ENCODE measurements at places on chromosomes 12 and 14.
A peak's percentile ranks its signal among the peaks of the same experiment; 100 is the strongest.

- no peak for DNase-seq
Observed at GRCh38 chr14:100397005-100397404, 73.9 kb downstream of the SLC25A47 start.

DNA sequence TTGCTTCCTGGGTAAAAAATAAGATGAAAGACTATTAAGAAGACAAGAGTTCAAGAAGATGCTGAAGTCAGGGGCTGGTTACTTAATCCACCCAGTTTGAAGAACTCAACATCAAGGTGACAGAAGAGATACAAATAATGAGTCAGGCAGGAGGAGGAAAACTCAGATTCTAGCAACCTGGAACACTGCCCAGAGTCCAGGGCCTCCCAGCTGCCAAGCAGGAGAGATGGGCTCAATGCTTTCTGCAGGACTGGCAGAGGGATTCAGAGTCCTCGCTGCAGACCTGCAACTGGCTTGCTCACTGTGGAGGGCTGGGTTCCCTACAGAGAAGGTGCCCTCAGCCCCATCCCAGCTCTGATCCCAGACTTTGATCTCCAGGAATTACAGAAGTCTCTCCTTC lies 28.6 kb upstream of the CEBPE start:
- DNase-seq, result no peak

DNA sequence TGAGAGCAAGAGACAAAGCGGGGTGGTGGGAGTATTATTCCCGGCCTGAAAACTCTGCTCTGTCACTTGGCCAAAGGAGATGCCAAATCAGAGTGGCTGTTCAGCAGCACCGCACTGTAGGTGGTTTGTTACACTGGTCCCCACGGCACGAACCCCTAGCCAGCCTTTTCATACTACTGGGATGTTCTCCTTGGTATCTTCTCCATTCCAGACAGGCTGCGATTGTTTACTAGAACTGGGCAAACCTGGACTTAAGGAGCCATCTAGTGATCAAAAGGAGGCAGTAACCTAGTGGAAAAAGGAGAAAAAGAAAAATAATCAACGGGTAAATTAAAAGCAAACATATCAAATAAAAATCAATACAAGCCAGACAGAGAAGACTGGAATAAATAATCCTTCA lies 58.9 kb upstream of the TMTC2 start:
- DNase-seq, result no peak

DNA sequence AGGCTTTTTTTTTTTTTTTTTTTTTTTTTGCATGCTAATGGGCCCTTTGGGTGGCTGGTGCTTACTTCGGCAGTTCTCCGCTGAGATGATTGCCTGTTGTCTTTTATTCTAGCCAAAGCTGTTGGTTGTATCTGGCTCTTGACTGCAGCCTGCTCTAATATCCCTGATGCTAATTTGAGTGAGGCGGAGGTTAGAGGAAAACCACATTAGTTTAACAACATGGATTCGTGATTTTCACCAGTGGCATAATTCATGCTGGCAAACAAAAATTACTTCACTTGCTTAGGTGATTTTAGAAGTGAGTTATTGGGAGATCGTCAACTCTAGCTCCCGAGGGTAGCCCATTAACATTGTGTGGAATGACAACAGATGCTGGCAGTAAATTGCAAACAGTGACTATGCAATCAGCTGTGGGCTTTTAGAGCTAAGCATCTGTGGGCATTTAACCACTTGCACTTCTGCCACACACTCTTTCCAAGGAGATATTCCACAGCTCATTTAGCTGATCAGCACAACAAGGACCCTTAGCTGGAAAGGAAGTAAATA lies 97.6 kb upstream of the ZDHHC17 start:
- no peak for DNase-seq

DNA sequence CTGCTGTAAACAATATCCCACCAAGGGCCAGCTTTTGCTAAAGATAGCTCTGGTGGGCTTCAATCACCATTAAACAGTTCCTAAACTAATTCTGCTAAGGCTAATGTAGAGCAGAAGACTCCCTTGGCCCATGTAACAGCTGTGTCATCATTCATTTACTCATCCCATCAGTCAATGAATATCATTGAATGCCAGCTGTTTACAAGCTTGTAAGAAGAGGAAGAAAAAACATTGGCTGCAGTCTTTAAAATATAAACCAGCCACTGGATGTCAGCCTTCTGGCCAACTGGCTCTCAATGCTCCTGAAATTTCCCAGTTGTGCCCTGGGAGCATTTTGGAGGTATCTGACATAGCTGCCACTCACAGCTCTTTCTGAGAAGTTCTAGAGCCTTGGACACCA lies 18.0 kb upstream of the MAP3K9 start:
- peak; percentile 12 for DNase-seq

DNA sequence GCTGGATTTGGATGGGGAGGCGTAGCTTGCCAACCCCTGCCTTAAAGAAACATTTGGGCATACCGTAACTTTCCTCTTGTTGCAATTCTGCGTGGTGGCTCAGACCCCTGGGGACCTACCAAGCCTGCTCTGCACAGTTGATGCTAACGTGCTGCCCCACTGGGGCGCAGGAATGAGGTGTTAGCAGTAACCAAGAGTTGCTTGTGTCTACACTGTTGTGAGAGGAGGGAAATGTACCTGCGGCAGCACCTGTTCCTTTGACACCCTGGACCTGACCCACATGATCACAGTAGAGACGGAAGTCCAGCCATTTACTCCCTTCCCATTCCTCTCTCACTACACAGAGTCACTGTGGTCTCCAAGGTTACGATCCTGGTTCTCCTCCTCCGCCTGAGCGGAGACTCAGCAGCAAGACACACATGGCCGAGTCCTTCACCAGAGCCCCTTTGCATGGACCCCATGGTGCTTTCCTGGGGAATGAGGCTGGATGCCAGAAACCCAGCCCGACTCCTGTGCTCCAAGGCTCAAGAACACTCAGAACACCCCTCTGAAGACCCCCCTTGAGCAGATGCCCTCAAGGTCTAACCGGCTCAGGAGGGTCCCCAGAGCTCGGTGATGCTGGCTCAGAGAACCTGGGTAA lies 84.8 kb downstream of the FBXL14 start:
- DNase-seq, result no peak

GRCh38 chr12:122827258-122827657 lies 8.0 kb upstream of the HIP1R start:
- no peak for DNase-seq

DNA sequence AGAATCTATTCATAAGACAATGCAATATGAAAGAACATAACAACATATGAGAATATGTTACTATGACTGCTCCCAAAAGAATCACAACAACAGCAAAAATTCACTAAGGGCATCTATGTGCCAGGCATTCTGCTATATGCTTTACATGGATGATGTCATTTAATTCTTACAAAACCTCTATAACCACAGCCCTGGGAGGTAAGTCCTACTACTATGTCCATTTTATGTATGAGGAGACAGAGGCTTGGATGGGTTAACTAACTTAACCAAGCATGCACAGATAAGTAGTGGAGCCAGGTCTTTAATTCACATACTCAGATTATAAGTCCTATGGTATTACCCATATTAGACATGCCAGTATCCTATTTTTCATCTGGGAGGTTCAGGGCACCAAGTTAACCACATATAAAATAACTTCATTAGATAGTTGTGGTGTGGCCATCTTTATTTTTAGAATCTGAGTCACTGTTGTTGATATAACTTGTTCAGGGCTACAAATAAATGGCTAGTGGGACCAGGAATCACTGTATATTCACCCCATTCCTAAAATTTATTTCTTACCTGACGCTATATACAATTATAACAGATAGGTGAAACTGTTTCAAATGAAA lies 33.2 kb upstream of the RAD51AP1 start:
- DNase-seq, result no peak

DNA sequence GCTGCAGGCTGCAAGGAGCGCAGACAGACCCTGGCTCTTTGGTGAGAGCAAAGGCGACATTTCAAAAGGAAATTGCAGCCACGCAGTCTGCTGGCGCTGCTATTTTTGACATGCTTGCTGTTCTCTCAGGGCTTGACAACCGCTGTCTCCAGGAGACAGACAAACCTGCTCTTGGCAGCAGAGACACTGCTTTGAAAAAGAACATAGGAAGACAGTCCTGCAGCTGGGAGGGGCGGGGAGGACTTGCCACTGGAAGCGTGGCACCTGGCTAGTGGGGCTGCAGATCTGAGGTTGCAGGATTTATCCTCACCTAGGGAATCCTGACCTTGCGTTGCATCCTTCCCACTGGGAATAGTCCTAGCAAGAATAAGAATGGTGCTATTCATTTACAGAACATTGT lies 91.8 kb upstream of the KCNA1 start:
- DNase-seq, result no peak

DNA sequence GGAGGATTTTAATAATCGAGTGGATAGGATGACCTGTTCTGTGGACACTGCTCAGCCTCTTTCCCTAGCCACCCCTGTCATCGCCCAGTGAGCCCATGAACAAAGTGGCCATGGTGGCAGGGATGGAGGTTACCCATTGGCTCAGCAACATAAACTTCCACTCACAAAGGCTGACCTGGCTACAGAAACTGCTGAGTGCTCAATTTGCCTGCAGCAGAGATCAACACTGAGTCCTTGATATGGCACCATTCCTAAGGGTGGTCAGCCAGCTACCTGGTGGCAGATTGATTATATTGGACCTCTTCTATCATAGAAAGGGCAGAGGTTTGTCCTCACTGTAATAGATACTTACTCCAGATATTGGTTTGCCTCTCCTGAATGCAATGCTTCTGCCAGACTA lies 465.4 kb upstream of the FBXO33 start:
- no peak for DNase-seq

DNA sequence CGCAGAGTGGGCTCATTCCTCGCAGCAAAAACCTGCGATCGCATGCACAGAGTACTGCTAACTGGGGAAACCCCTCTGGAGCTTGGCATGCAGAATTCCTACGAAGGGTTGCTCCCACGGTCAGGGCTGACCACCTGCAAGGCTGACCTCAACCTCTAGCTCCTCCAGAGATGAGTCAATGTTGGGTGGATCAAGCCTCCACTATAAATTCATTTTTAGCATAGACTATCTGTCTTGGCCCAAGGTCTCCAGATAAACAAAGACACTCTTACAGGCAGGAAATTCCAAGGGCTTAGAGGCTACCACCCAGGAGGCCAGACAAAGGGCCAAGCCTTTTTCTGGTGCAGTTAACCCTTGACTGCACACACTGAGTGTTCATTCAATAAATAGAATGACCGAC lies 296.5 kb downstream of the TMEM132D start:
- DNase-seq, result no peak

- DNase-seq, result no peak
Observed at GRCh38 chr12:32353540-32353939, 45.8 kb upstream of the FGD4 start.

GRCh38 chr12:11810206-11810545 lies 160.7 kb downstream of the ETV6 start:
- peak; percentile 70 for DNase-seq

All from inflammatory macrophage (primary cell).